ENCODE measurements at places on chromosomes 7 and 10. TPM values are rescaled to one million over a fixed set of nuclear protein-coding genes. Genes with fewer than 3 reads are reported as not detected.

Gene SPDYE9
- total RNA-seq: not detected

Gene GATA3
- 5.9 TPM for total RNA-seq

Gene MKI67
- total RNA-seq: 80.7 TPM

Gene C7orf57
- 0.25 TPM for total RNA-seq

Gene IL6
- 2.9 TPM for total RNA-seq
